ENCODE measurements at places on chromosomes 7 and 10. TPM values are rescaled to one million over a fixed set of nuclear protein-coding genes. Genes with fewer than 3 reads are reported as not detected.

CDH23 gene
- 2.0 TPM for total RNA-seq

DEPP1 gene
- total RNA-seq = 1.8 TPM

ZP3 gene
- total RNA-seq = 20.0 TPM

GIMAP1 gene
- total RNA-seq = not detected

TWIST1 gene
- 1.4 TPM for total RNA-seq

LIPJ gene
- not detected for total RNA-seq

KAT6B gene
- 7.3 TPM for total RNA-seq

NEBL gene
- total RNA-seq = 3.9 TPM

TMEM139 gene
- 1.1 TPM for total RNA-seq

GNAT3 gene
- total RNA-seq = not detected

SLC16A12 gene
- 0.03 TPM for total RNA-seq

VWC2 gene
- not detected for total RNA-seq

MAGI2 gene
- total RNA-seq = 0.40 TPM

SLC18A3 gene
- not detected for total RNA-seq

Measured in A549 treated with CpdA at 1 μM for 4 hours (cell line).